ENCODE measurements at places on chromosomes 12 and 14.

DNA sequence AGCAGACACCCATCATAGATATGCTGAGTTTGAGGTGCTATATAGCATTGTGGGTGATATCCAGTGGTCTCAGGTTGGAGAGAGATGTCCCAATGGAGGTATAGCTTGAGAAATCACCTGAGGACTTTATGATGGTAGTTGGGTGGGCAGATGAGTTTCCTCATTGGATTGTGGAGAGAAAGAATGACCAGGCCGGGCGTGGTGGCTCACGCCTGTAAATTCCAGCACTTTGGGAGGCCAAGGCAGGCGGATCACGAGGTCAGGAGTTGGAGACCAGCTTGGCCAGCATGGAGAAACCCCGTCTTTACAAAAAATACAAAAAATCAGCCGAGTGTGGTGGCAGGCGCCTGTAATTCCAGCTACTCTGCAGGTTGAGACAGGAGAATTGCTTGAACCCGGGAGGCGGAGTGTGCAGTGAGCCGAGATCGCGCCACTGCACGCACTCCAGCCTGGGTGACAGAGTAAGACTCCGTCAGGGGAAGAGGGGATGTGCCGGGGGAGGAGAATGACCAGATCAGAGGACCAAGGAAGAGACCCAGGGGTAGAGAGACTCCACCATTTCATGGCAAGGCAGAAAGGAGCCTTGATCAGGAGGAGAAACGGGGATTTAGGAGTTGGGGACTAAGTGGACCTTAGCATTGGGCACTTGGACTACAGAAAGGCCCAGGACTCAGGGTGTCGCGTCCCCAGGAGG lies 757 bp upstream of the PCK2 start:
- DNase-seq = no peak

- DNase-seq = no peak
Observed at GRCh38 chr12:47977772-47978597, 14.6 kb downstream of the TMEM106C start.

DNA sequence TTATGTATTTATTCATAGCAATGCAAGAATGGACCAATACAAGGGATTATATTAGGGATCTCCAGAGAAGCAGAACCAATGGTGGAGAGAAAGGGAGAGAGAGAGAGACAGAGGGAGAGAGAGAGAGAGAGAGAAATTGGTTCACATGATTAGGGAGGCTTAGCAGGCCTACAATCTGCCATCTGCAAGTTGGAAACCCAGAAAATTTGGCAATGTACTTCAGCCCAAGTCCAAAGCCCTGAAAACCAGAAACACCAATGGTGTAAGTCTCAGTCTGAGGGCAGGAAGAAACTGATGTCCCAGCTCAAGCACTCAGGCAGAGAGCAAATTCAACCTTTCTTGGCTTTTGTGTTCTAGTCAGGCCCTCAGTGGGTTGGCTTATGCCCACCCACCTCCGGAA lies 48.7 kb upstream of the CMKLR1 start:
- DNase-seq = no peak

DNA sequence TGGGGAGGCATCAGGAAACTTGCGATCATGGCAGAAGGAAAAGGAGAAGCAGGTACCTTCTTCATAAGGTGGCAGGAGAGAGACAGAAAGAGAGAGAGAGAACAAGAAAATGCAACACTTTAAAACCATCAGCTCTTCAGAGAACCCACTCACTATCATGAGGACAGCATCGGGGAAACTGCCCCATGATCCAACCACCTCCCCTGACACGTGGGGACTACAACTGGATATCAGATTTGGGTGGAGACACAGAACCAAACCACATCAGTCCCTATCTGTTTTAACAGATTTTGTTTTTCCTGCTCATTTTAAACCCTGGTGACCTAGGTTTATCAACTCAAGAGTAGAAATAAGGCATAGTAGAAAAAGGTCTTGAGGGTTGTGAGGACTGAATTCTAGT lies 210.1 kb upstream of the PLXNC1 start:
- no peak for DNase-seq

DNA sequence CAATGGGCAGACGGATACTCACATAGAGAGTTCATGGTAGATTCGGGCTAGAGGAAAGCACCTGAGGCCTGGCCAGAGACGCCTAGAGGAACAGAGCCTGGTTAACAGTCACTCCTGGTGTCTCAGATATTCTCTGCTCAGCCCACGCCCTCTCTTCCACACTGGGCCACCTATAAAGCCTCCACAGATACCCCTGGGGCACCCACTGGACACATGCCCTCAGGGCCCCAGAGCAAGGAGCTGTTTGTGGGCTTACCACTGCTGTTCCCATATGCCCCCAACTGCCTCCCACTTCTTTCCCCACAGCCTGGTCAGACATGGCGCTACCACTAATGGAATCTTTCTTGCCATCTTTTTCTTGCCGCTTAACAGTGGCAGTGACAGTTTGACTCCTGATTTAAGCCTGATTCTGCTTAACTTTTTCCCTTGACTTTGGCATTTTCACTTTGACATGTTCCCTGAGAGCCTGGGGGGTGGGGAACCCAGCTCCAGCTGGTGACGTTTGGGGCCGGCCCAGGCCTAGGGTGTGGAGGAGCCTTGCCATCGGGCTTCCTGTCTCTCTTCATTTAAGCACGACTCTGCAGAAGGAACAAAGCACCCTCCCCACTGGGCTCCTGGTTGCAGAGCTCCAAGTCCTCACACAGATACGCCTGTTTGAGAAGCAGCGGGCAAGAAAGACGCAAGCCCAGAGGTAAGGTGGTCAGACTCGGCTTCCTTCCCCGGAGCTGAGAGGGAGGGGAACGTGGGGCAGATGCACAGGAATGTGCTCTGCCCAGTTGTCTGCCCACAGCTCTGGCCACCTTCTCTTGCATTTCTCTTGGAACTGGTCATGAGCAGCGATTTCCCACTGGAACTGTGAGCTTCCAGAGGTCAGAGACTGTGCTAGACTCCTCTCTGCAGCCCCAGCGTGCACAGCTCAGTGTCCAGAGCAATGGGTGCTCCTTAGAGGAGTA lies at the start of gene CD4:
Gene CD4, plus strand, starts transcription at position 557 of the 953 bp plus-strand sequence. CDS start 10,611 bp downstream, outside the sequence.
- no peak for DNase-seq

DNA sequence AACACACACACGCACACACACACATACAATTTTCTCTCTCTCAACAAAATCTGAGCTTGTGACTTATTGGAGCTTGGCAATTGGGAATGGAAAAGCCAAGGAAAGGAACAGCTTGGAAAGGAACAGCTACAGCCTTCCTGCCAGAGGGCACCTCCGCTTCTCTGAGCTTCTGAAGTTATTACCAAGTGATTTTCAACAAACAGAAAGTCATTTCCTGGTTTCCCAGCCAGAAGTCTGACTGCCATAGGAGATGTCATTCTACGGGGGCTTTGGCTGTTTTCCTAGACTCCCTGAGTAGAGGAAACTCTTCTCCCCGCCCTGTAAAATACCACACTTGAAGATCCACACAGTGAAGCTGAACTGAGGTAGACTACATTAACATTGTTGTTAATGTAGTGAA lies 198.3 kb downstream of the CFAP54 start:
- DNase-seq = no peak

All from SK-N-MC (cell line).